ENCODE measurements at places on chromosomes 3 and 15. TPM values are rescaled to one million over a fixed set of nuclear protein-coding genes. Genes with fewer than 3 reads are reported as not detected.
A peak's percentile ranks its signal among the peaks of the same experiment; 100 is the strongest.

DNA sequence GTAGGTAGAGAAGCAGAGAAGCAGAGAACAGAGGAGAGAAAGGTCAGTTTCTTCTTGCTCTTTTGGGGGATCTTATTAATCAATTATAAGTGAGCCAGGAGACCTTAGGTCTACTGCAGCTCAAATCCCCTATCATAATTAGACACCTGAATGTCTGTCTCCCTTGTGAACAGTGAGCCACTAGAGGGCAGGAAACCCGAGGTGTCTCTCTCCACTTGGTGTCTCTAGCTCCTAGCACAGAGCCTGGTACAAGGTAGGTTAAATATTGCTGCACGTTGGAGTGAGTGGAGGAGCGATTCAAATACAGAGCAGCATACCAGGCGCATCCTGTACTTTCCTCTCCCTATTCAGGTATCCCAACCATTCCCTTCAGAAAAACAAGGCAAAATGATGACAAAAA, 2.0 kb upstream of the ST8SIA2 start:
- peak; percentile 44 for DNase-seq

- DNase-seq, result no peak
Observed at GRCh38 chr3:194009019-194009418, 126.9 kb upstream of the HES1 start.

The PSTPIP1 gene
- total RNA-seq, result 0.38 TPM

- peak; percentile 92 for DNase-seq
Observed at GRCh38 chr3:188272481-188273372, 118.8 kb downstream of the LPP start.

The C3orf85 gene
- total RNA-seq, result not detected

The SEMA3G gene
- not detected for total RNA-seq

The KY gene
- 0.51 TPM for total RNA-seq

DNA sequence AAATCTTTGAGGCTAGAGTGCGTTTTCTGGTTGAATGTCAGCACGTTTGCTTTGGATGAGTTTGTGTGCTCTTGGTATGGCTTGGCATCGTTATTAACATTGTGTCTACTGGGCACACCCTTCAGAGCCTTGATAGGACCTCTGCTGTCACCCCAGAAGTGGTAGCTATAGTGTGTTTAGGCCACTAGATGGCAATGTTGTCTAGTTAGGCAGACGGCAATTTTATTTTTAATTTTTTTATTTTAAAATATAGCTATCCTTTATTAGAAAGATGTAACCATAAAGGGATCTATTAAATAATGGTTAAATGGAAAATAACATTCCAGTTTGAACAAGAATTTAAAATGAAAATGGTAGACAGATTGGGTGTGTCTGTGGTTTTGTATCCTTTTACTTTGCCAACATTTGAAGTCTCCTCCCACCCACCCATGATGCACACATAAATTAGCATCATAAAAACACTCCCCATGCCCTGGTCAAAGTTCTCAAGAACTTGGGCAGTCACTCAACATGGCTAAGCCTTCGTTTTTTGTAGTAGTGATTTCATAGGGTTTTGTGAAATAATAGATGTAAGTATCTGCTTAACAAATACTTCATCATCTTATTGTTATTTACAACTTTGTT, 200.7 kb downstream of the KCNH8 start:
- peak; percentile 54 for DNase-seq

The GOLGA6L7 gene
- not detected for total RNA-seq

The RLBP1 gene
- total RNA-seq, result not detected

DNA sequence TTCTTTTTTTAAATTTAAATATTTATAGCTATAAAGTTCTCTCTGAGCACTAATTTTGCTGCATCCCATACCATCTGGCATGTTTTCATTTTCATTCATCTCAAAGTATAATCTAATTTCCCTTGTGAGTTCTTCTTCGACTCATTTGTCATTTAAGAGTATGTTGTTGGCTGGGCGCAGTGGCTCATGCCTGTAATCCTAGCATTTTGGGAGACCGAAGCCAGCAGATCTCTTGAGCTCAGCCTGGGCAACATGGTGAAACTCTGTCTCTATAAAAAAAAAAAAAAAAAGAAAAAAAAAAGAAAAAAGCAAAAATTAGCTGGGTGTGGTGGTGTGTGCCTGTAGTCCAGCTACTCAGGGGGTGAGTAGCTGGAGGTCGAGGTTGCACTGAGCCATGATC, 34.8 kb downstream of the MAP1A start:
- DNase-seq, result no peak

The TARS3 gene
- total RNA-seq, result 9.5 TPM

Measured in GM23248 (cell line).